Activated naive CD4-positive, alpha-beta T cell treated with anti-CD3 and anti-CD28 coated beads for 36 hours (primary cell): ENCODE measurements at places on chromosomes 12 and 14.

DNA sequence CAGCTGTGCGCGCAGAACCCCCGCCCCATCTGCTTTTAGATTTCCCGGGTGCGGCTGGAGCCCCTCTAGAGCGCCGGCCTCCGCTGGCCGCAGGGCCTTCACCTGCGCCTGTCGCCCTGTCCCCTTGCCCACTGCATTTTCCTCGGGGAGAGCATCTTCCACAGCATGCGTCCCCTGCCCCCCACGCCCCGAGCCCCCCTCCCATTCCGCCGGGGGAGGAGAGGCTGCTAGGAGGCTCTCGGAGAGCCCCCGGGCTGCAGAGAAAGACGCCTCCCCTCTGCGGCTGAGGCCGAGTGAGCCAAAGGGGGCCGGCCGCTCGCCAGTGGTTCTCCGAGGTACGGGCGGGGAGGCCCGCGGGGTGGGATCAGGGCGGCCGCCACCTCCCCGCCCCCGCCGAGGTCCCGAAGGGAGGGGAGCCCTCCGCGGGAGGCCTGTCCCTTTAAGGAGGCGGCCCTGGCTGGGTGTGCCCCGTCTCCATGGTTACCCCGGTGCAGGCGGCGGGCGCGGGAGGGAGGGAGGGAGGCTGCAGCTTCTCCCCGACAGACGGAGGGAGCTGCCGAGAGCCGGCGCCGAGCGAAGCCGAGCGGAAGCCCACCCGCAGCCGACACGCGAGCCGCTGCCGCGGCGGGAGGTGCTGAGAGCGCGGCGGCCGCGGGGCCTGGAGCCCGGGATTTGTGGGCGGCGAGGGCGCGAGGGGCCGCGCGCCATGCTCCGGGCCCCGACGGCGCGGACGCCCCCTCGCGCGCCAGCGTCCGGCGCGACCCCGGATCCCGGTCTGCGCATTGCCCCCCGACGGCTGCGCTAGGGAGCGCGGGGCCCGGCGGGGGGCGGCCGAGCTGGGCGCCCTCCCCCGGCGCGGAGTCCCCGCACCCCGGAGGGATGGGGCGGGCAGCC is at the start of gene KCNH3:
Gene KCNH3 (plus strand): TSS at position 521 of the 894 bp plus-strand sequence. CDS start 387 bp downstream, outside the sequence.
- peak within 1 kb of the TSS; percentile 63 for H3K4me3 ChIP-seq
- peak; percentile 90 for DNase-seq
- H3K27me3 ChIP-seq = peaks cover 26% of the 10 kb centered on the region

DNA sequence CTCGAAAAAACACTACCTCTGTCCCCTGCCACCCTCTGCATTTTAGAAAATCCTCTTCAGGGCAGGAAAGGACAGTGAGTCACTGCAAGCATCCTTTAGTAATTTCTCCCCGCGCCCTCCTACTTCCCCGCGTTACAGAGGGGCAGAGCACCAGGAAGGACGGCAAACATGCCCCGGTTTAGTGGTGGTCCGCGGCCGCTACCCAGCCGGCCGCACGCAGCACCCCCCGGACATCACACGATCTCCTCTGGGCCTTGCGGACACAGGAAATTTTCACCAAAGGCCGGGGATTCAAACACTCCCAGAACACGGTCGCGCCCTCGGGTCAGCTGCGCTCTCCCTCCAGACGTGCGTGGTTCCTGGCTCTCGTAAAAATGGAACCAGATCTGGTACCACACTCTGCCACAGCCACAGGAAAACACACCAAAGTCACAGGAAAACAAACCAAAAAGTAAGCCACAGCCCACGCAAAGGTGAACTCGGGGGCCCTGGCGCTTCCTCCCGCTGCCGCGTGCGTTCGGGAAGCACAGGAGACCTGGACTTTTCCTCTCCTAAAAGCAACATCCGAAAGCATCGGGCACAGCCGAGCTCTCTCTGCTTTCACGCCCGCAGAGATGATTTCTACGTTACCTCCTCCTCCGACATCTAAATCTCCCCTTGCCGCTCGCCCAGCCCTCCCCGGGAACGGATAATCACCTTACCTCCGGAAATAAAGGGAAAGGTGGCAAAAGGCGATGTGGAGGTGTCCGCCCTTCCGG is 839 bp downstream of the SLC38A1 start:
- H3K4me1 ChIP-seq = peaks cover 35% of the 10 kb centered on the region
- no peaks in the 10 kb centered on the region for H3K27me3 ChIP-seq
- no peak overlapping the region for H3K27ac ChIP-seq
- DNase-seq = peak; percentile 63

DNA sequence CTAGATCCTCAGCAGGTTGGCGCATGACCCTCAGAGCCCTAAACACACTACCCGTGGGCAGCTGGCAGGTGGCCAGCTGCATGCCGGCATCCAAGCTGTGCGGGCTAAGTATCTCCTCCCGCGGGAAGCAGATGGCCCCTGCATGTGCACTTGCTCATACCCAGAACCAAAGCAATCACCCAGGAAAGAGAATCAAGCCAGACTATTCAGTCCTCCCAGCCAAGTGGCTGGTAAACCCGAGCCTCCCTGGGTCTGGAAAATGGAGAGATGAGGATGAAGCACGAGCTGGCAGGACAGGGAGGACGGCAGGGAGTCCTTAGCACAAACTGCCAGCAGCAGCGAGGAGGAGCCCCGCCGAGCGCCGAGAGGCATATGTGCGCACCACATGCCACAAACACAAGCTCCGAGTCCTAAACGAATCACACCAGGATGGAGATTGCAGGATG is 139.7 kb downstream of the RIMBP2 start:
- no peak for DNase-seq
- no peak overlapping the region for H3K4me3 ChIP-seq
- H3K4me1 ChIP-seq = no peaks in the 10 kb centered on the region
- peaks cover 8% of the 10 kb centered on the region for H3K27me3 ChIP-seq
- no peaks in the 10 kb centered on the region for H3K36me3 ChIP-seq

GRCh38 chr14:70245026-70245425 is 56.3 kb upstream of the SLC8A3 start:
- no peaks in the 10 kb centered on the region for H3K4me1 ChIP-seq
- no peak overlapping the region for H3K4me3 ChIP-seq
- H3K36me3 ChIP-seq = no peaks in the 10 kb centered on the region
- H3K27ac ChIP-seq = no peak overlapping the region
- no peak for DNase-seq

DNA sequence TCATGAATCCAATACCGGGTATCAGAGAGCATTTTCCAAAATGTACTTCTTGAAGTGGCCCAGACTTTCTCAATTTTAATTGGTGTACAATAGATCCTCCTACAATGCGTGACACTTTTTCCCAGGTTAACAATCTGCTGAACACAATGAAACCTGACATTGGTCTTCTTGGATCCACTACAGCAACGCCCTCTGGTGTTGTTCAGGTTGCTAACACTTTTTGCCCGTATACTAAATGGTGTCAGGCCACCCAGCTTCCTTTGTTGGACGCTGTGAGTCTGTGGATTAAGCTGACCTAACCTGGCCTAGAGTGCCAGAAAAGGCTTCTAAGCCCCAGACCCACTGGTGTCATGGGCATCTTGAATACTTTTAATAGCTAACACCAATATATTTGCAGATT is 89.2 kb downstream of the KCNK10 start:
- H3K27ac ChIP-seq = no peak overlapping the region
- peak; percentile 18 for DNase-seq
- H3K4me1 ChIP-seq = no peaks in the 10 kb centered on the region
- peaks cover 5% of the 10 kb centered on the region for H3K27me3 ChIP-seq
- no peak overlapping the region for H3K4me3 ChIP-seq

DNA sequence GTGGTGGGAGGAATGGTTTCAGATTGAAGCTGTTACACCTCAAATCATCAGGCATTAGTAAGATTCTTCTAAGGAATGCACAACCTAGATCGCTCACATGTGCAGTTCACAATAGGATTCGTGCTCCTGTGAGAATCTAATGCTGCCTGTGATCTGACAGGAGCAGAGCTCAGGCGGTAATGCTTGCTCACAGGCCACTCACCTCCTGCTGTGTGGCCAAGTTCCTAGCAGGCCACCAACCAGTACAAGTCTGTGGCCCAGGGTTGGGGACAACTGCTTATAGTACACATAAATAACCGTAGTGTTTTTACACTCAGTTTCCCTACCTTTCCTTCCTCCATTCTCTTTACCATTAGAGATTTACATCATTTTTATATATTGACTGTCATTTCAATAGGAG is 121.4 kb downstream of the SLCO1B3 start:
- H3K27me3 ChIP-seq = no peaks in the 10 kb centered on the region
- H3K4me1 ChIP-seq = no peaks in the 10 kb centered on the region
- no peak overlapping the region for H3K4me3 ChIP-seq
- no peak overlapping the region for H3K27ac ChIP-seq

- no peak overlapping the region for H3K27ac ChIP-seq
- peaks cover 10% of the 10 kb centered on the region for H3K4me1 ChIP-seq
- H3K27me3 ChIP-seq = no peaks in the 10 kb centered on the region
- no peaks in the 10 kb centered on the region for H3K36me3 ChIP-seq
- no peak overlapping the region for H3K4me3 ChIP-seq
Measured at GRCh38 chr12:51883295-51883694, 4.6 kb upstream of the ANKRD33 start.

DNA sequence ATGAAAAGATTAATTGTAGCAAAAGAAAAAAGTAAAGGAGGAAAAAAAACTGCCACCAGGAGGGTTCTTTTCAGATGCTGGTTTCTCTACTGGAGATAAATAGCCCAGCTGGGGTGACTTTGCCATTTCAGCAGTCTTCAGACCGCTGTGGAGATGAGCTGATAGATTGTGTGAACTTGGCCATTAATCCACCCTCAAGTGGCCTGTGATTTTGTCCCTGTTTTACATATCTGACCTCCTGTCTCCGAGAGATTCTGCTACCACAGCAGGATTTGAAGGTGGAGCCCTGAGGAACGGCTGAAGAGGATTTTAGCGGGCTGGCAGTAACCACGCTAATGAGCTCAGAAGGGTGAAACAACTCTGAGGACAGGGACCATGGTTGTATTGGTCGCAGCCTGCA is 72.7 kb downstream of the WSCD2 start:
- peaks cover 11% of the 10 kb centered on the region for H3K27me3 ChIP-seq
- no peak for DNase-seq
- no peaks in the 10 kb centered on the region for H3K4me1 ChIP-seq
- H3K27ac ChIP-seq = no peak overlapping the region
- no peaks in the 10 kb centered on the region for H3K36me3 ChIP-seq

DNA sequence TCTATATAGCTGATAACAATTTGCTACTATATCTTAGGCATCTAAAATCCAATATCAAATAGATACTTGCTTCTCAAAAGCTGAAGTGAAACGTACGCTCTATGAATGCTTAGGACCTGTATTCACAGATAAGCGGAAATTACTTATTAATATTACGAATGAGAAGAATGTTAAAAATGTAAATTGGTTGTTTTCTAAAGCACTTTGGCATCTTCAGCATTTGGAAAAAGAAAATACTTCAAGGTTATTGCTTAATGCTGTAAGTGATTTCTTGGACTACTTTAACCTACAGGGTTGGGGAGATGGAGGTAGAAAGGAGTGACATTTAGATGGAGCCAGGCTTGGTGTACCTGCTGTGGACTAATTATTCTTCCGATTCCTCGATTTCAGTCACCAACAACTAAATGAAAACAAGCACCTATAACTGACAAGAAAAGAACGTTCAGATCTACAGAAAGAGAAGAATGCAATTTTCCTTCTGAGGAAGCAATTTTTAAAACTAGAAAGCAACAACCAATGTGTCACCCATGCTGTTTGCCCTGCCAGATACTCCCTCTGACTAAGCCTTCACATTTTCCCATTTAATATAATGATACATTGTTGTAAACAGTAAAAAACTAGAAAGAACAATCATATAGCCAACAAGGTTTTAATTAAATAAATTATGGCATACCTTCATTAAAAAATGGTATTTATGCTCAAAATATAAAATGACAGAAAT is 49.3 kb downstream of the SLC25A21 start:
- no peak overlapping the region for H3K4me3 ChIP-seq
- H3K4me1 ChIP-seq = no peaks in the 10 kb centered on the region
- H3K27me3 ChIP-seq = no peaks in the 10 kb centered on the region
- no peaks in the 10 kb centered on the region for H3K36me3 ChIP-seq

GRCh38 chr12:40829738-40830144 is 137.5 kb downstream of the CNTN1 start:
- H3K4me3 ChIP-seq = no peak overlapping the region
- H3K36me3 ChIP-seq = no peaks in the 10 kb centered on the region
- H3K27me3 ChIP-seq = no peaks in the 10 kb centered on the region
- no peak for DNase-seq

- no peak overlapping the region for H3K27ac ChIP-seq
- H3K27me3 ChIP-seq = no peaks in the 10 kb centered on the region
Measured at GRCh38 chr12:19998961-19999804, 369.2 kb upstream of the PDE3A start.

- H3K27me3 ChIP-seq = peaks cover 5% of the 10 kb centered on the region
- no peak overlapping the region for H3K4me3 ChIP-seq
- no peak overlapping the region for H3K27ac ChIP-seq
- H3K4me1 ChIP-seq = no peaks in the 10 kb centered on the region
Measured at GRCh38 chr14:55926007-55926406, 192.2 kb upstream of the PELI2 start.

DNA sequence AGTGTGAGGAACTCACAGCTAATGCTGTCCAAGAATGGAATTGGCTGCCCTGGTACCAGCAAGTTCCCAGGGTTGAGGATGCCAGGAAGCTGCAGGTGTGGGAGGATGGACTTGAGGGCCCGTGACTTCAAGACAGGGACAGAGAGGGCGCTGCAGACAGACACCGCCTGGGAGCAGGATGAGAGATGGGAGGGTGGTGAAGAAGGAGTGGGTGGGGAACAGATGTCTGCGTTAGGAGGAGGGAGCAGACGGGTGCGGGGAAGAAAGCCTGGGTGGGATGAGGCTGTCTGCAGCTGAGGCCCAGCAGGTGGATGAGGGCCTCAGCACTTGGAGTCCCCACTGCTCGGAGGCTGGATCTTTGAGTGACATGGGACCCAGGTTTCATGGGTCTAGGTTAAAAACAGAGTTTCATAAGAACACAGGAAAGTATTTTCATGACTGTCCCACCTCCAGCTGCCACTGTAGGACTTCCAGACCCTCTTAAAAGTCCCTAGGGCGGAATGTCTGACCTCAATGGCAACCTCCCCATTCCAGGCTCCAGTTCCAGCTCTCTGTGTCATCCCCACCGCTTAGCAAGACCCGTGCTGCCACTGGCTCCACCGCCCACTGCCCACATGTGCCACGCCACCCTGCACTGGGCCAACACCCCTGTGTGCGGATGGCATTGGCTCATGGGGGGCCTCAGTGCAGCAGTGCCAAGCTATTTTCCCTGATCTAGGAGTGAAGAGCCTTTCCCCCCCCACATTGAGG is 70.3 kb upstream of the SCN8A start:
- H3K27ac ChIP-seq = no peak overlapping the region
- no peak for DNase-seq
- H3K4me3 ChIP-seq = no peak overlapping the region
- H3K27me3 ChIP-seq = no peaks in the 10 kb centered on the region

DNA sequence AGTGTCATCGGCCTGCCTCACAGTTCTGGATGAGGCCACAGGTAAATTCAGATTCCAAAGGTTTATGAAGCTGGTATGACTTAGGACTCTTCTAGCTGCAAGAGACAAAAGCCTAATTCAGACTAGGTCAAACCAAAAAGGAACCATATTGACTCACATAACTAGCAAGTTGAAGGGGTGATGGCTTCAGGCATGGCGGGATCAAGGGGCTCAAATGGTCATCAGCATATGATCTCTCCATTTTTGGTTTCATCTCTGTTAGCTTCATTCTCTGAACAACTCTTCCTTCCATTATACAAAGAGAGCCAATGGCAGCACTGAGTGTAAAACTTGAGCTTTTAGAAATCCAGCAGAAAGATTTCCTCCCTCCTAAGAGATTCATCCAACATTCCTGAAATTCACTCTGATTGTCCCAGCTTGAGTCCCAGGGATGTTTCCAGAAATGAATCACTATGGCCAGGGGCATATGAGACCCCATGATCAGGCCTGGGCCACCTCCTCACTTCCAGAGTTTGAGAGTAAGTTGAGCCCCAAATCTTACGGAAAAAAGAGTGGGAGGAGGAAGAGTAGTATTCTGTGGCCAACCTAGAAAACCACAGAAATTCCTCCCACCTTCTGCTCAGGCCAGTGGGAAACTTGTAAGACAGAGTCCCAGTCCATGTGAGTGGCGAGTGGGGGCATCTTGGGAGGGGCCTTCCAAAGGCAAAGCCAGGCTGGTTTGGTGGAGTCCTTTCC is 2.0 kb upstream of the MAP1LC3B2 start:
- no peak overlapping the region for H3K27ac ChIP-seq
- H3K27me3 ChIP-seq = no peaks in the 10 kb centered on the region
